ENCODE measurements at places on chromosomes 12 and 14.

GRCh38 chr12:27711317-27711682 is 668 bp downstream of the MRPS35 start:
- peak; percentile 4 for DNase-seq

DNA sequence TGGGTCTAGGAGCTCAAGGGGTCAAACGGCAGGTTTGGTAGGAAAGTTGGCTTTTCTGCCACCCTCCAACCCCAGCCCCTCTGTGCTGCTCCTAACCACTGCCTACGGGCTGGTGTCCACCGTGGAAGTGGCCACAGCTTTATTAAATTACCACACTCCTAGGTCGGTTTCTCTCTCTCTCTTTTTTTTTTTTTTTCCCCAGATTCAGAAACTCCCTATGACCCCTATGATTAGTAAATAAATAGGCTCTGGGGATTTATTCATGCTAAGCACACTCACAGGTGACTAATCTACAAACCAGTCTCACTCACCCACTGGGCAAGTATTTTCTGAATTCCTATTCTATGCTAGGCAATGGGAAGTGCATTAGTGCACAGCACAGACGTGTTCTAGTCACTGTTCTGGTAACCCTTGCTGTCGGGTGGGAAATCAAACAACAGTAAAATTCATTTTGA is 8.7 kb upstream of the DDX47 start:
- no peak for DNase-seq

DNA sequence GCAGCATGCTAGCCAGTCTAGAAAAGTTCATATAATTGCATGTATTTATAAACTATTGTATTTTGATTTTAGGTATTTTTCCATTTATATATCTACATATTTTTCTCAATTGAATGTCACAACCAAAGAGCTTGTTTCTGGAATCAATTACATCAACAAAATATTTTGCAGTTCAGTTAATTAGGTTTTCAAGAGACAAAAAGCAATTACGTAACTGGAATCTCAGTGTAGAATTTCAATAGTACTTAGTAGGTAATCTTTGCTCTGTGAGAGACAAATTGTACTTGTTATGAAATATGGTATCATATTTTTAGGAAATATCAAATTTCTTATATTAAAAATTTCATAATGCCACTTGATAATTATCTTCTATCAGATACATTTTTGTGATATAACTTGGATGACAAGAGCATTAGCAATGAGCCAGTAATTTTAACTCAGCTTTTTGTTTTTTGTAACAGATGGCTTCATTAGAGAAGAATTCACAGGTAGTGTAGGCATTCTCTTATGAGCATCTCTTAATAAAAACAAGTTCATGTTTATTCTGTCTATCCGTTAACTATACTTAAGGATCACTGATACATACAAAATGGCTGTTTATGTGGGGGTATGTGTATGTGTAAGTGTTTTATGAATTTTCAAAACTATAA is 774.7 kb downstream of the C12orf50 start:
- DNase-seq: no peak

GRCh38 chr12:132952371-132953162 is 3.5 kb downstream of the ZNF605 start:
- no peak for DNase-seq

GRCh38 chr12:11715621-11716020 is 66.1 kb downstream of the ETV6 start:
- no peak for DNase-seq

DNA sequence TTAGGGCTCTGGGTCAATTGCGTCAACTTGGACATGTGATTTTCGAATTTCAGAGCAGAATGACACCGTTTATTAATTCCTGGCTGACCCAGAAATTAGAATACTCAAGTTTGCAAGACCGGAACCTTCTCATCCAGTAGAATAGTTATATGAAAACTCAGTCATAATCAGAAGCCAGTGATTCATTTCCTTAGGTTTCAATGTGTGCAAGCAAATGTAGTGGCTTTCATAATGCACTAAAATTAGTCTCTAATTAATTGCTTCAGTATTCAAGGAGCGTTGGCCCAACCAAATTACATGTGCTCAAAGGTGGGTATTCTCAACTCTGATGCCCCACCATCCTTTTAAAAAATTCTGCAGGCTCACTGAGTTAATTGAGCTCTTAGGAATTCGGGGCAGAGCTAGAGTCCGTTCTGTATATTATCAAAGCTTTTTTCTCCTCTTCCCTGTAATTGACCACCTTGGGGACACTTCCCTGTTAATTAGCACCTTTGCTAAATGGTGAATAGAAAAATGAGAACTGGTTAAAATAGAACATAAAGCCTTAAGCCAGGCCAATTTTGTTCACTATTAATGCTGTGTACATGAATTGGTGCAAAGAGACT is 55.4 kb downstream of the DAO start:
- no peak for DNase-seq

GRCh38 chr14:89841851-89842250 is 112.7 kb downstream of the EFCAB11 start:
- no peak for DNase-seq

DNA sequence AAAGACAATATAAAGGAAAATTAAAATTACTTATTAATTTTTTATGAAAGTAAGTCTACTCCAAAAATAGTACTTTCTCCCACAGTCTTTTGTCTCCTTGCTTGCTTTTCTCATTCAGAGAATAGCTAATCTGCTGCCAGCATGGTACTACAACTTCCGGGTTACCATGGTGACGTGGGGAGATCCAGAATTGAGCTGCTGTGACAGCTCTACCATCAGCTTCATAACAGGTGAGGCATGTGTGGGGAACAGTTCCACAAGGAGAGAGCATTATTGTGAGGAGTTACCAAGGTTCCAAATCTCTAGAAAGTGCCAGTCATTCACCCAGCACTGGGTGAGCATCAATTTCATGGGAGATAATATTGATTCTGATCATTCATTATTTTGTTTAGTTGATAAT is 197.8 kb downstream of the PTPRO start:
- DNase-seq: no peak

GRCh38 chr12:92457458-92458180 is 245.2 kb upstream of the PLEKHG7 start:
- DNase-seq: no peak

Measured in hindlimb muscle (tissue), 1 donor.